Stomach (tissue), 19 donors: ENCODE measurements at places on chromosomes 2 and 18. TPM values are rescaled to one million over a fixed set of nuclear protein-coding genes. Genes with fewer than 3 reads are reported as not detected.
A peak's percentile ranks its signal among the peaks of the same experiment; 100 is the strongest.

DNA sequence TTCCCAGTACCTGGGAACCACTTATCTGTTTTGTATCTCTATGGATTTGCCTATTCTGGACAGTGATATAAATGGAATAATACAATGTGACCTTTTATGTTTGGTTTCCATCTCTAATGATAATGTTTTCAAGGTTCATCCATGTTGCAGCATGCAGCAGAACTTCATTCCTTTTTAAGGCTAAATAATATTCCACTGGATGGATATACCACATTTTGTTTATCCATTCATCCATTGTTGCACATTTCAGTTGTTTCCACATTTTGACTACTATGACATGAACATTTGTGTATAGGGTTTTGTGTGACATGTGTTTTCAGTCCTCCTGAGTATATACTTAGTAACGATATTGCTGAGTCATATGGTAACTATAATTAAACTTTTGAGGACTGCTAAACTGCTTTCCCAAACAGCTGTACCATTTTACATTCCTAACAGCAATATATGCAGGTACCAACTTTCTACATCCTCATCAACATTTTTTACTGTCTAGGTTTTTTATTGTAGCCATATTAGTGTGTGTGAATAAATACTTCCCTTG lies 17.7 kb upstream of the MARCHF7 start:
- no peaks in the 10 kb centered on the region for H3K36me3 ChIP-seq
- no peaks in the 10 kb centered on the region for H3K4me1 ChIP-seq
- H3K27ac ChIP-seq, result no peak overlapping the region
- H3K27me3 ChIP-seq, result no peaks in the 10 kb centered on the region

GRCh38 chr2:85888020-85888683 lies 638 bp downstream of the ST3GAL5 start:
- peak overlapping the region; percentile 82 for H3K4me3 ChIP-seq
- peak overlapping the region; percentile 90 for H3K27ac ChIP-seq
- no peaks in the 10 kb centered on the region for H3K27me3 ChIP-seq
- no peaks in the 10 kb centered on the region for H3K36me3 ChIP-seq

The FAM110C gene
- total RNA-seq, result 15.1 TPM

The LIMS2 gene
- total RNA-seq, result 90.4 TPM

- peak; percentile 36 for DNase-seq
- no peaks in the 10 kb centered on the region for H3K27me3 ChIP-seq
- H3K4me3 ChIP-seq, result no peak overlapping the region
These were observed 21.6 kb upstream of the SPATA3 start for GRCh38 chr2:230974096-230974913.

- H3K27me3 ChIP-seq, result peaks cover 14% of the 10 kb centered on the region
- H3K4me3 ChIP-seq, result no peak overlapping the region
- peak; percentile 58 for DNase-seq
- no peak overlapping the region for H3K27ac ChIP-seq
These were observed 42.9 kb upstream of the TUBA3E start for GRCh38 chr2:130241041-130241707.

The SP9 gene
- not detected for total RNA-seq

The CYP26B1 gene
- not detected for total RNA-seq

The SULT1C4 gene
- not detected for total RNA-seq

DNA sequence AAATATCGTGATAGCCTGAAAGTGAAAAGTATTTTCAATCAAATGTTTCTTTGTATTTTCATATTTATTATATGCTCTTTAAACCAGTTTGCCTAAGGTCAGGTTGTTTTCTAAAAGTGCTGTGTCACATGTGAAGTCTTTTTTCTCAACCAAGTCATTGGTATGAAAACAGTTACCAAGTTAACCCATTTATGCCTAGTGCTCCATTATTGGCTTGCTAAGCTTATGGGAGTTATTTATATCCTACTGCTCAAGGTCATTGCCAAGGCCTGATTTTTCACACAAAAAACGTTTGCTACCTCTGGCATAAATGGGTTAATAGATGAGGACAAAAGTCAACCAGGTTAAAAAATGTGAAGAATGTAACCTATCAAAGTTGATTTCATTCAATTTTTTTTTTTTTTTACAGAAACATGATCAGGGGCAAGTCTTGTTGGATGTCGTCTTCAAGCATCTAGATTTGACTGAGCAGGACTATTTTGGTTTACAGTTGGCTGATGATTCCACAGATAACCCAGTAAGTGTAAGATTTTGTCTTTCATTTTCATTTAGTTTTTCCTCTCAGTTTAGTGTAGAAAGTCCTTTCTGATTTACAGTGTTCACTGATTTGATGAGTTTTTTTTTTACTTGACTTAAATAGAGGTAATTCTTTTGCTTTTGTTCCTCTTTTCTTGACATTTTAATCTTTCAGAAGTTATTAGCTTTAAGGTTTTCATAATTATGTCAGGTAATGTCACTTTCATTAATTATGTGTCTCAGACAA lies 102.6 kb downstream of the PTPN4 start:
- H3K4me1 ChIP-seq, result no peaks in the 10 kb centered on the region
- no peak overlapping the region for H3K27ac ChIP-seq
- no peaks in the 10 kb centered on the region for H3K36me3 ChIP-seq
- no peaks in the 10 kb centered on the region for H3K27me3 ChIP-seq

- DNase-seq, result no peak
- H3K27ac ChIP-seq, result no peak overlapping the region
- H3K4me1 ChIP-seq, result no peaks in the 10 kb centered on the region
- H3K4me3 ChIP-seq, result no peak overlapping the region
- no peaks in the 10 kb centered on the region for H3K36me3 ChIP-seq
- peaks cover 12% of the 10 kb centered on the region for H3K27me3 ChIP-seq
These were observed 257.6 kb downstream of the CYP26B1 start for GRCh38 chr2:71889759-71890684.
